Caco-2 (cell line): ENCODE measurements at places on chromosomes 4 and X.
A peak's percentile ranks its signal among the peaks of the same experiment; 100 is the strongest.

GRCh38 chr4:57020467-57021101, 41.9 kb downstream of the POLR2B start:
- H3K4me1 ChIP-seq = no peaks in the 10 kb centered on the region
- H3K27ac ChIP-seq = no peak overlapping the region
- no peak for DNase-seq
- no peak overlapping the region for H3K4me3 ChIP-seq

GRCh38 chrX:39898147-39898546, 199.6 kb downstream of the BCOR start:
- DNase-seq = no peak
- H3K27me3 ChIP-seq = no peaks in the 10 kb centered on the region
- H3K4me1 ChIP-seq = peaks cover 14% of the 10 kb centered on the region

GRCh38 chrX:37825215-37825842, 22.0 kb downstream of the DYNLT3 start:
- no peaks in the 10 kb centered on the region for H3K27me3 ChIP-seq
- DNase-seq = peak; percentile 41
- H3K4me1 ChIP-seq = no peaks in the 10 kb centered on the region
- no peak overlapping the region for H3K4me3 ChIP-seq
- no peak overlapping the region for H3K27ac ChIP-seq
- no peaks in the 10 kb centered on the region for H3K36me3 ChIP-seq

- H3K27ac ChIP-seq = no peak overlapping the region
- no peak overlapping the region for H3K4me3 ChIP-seq
- peak; percentile 66 for DNase-seq
- no peaks in the 10 kb centered on the region for H3K36me3 ChIP-seq
- H3K4me1 ChIP-seq = peaks cover 5% of the 10 kb centered on the region
- H3K27me3 ChIP-seq = no peaks in the 10 kb centered on the region
Measured at GRCh38 chr4:151801547-151802516, 41.0 kb upstream of the GATB start.

- H3K27ac ChIP-seq = no peak overlapping the region
- no peaks in the 10 kb centered on the region for H3K36me3 ChIP-seq
- peaks cover 7% of the 10 kb centered on the region; the same call in 1 of the 2 replicates for H3K4me1 ChIP-seq
- no peak for DNase-seq
Measured at GRCh38 chr4:74598611-74599325, 153.8 kb downstream of the AREG start.
